MCF 10A (cell line): ENCODE measurements at places on chromosomes 13 and 19.

DNA sequence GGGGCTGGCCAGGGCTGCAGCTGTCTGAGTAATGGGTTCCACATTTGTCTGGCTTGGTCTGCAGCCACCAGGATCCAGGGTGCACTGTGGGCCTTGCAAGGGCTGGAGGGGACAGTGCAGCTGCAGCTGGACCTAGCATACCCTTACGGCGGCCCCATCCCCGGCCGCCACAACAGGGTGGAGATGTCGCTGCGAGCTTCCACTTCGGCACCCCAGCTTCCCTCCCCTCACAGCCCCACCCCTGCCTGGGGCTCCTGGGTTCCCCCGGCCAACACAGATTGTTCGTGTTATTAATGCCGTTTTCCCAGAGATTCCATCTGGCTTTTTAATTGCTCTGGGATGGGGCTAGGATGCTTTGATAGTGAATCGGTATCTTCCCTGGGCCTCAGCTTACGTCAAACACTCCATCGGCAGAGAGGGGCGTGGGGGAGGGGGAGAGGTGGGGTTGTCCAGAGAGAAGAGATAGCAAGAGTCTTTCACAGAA, 5.8 kb downstream of the CEBPA start:
- DNase-seq, result no peak

DNA sequence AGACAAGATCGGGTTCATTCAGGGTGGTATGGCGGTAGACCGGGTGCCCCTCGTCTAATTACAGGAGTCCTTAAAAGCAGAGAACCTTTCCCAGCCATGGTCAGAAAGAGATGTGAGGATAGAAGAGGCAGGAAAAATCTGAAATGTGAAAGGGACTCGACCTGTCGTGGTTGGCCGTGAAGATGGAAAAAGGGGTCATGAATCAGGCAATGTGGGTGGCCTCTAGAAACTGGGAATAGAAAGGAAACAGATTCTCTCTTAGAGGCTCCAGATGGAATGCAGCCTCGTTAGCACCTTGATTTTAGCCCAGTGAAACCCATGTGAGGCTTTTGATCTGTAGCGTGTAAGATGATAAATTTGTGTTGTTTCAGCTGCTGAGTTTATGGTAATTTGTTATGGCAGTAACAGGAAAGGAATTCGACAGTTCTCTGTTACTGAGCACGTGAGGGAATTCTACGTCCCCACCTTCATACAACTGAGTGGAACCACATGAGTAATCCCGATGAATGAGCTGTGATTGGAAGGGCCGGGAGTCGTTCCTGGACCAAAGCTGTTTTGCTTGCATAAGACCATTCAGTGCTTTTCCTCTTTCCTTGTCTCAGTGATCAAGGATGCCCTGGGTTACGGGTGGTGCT, 11.0 kb upstream of the CA11 start:
- DNase-seq, result peak; percentile 81

GRCh38 chr19:38869836-38870607, 8.1 kb downstream of the RINL start:
- peak; percentile 39 for DNase-seq

DNA sequence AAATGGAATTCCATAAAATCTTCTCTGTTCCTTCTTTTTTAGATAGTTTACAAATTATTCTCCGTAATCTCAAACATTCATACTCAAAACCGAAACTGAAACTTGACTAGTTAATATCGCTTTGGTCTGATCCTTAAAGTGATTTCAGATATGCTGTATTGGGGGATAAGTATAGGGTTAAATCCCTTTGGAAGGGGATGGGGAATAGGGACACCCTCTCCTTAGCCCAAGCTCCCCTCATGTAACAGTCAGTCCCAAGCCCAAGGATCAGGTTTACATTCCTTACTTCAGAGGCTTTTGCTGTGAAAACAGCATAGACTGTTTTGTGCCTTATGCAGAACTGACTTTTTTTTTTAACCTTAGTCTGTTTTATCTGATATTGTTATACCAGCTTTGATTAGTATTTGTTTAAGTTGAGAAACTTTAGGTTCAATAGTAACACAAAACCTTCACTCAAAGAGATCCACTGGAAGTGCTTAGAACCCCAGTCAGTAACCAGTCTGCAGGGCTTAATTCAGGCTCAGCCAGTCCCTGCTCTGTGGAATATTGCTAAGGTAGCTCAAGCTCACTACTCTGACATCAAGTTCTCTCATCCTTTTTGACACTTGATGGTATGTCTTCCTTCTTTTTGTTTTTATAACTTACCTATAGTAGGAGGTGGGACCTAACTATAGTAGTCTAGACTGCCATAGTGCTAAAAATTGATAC, 10.5 kb downstream of the CDADC1 start:
- DNase-seq, result no peak

DNA sequence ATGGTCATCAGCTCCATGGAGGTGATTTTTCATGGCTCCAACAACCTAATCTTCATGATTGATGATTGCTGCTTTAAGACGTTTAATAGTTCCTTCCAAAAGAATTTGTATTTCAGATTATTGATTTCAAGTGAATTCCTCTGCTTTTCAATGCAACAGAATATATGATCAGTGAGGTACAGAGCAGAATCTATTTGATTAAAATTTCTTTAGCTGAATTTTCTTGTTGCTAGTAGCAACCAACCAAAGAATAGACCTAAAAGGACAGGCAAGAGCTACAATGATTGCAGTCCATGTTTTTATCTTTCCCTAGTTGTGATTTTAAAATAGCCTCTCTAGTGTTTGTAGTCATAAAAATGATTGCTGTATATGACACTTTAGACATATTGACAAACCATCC, 76.8 kb upstream of the SCEL start:
- DNase-seq, result no peak

DNA sequence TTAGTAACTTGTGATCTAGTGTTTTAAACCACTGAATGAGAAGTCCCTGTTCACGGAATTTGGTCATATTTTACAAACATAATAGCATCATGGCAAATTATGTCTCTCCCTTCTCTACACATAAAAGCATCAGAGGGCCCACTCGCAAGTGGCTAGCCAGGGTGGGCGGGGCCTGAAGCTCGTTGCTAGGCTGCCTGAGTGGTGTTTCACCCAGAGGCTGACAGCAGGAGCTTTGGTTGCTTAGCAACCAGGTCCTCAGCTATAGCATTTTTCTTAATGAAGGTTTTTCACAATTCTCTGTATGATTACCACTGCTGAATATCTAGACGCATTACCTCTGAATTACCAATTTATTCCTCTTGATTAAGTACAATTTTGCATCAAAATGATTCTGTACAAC, 126.5 kb downstream of the NALCN start:
- DNase-seq, result peak; percentile 27

DNA sequence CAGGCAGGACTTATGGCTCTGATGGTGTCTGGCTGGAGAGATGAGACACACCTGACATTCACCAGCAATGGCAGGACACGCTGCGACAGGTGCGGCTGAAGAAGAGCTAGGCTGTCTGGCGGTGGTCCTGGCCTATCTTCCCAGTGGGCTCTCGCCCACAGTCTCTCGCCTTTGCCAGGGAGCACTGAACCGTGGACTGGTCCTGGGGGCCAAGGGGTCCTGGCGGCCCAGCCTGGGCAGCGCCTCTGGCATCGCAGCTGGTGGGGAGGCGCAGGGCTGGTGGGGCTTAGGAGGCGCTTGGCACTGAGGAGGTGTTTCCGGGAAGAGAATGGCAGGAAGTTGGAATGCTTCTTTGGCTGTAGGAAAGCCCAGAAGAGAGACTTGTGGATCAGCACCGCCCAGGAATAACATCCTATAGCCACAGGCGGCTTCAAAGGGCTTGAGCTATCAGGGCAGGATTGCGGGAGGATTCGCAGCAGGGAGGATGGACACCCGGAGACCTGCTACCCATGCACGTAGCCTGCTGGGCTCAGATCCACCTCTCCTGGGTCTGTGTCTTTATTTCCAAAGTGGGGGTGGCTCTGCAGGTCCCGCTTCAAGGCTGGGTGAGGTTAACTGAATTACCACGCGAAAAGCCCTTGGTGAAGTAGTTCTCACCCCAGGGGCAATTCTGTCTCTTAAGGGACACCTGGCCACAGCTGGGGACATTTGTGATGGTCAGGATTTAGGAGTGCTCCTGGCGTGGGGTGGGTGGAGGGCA, 14.6 kb downstream of the KDM4B start:
- no peak for DNase-seq

DNA sequence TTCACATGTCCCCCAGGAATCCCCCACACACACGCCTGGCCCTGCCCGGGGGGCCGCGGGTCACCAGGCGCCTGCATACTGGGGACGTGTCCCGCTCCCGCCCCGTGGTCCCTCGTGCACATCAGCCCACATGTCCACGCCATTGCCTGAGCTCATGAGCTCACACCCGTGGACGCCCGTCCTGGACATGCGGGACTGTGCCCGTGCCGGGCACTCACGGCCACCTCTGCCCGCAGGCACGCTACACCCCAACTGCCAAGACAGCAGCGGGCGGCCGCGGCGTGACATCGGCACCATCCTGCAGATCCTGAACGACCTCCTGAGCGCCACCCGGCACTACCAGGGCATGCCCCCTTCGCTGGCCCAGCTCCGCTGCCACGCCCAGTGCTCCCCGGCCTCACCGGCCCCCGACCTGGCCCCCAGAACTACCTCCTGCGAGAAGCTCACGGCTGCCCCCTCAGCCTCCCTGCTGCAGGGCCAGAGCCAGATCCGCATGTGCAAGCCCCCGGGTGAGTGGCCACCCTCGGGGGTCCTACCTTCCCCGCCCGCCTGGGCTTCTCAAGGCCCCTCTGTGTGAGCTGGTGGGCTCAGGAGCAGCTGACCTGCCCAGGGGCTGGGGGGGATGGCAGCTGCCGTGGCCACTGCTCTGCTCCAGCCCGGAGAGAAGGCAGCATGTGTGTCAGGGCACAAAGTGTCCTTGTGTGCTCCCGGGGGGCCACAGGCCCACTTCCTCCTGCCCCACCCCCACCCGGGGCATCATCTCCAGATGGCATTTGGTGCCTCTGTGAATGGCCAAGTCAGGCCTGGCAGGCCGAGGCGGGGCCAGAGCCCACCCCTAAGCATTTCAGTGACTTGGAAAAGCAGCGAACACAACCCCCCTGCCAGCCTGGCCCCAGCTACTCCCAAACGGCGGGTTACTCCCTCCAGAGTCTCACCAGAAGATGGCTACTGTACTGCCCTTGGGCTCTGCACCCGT, 7.1 kb downstream of the MIDN start:
- no peak for DNase-seq

GRCh38 chr13:45892513-45892912, 41.0 kb upstream of the SIAH3 start:
- DNase-seq, result no peak

DNA sequence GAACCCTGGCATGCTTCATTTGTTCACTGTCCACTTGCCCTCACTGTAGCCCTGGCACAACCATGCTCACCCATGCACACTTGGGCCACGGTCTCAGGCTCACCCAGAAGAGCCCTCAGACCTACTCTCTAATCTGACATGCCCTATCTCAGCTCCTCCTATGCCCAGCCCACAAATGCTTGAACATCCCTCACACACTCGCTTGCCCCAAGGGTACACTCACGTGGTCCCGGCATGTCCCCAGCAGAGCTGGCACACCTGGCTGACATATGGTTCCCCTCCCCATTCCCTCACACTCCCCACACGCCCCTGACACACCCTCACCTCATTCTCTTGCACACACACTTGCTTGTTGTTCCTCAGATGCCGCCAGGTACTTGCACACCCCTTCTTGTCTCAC, 55.7 kb downstream of the MAP4K1 start:
- no peak for DNase-seq

DNA sequence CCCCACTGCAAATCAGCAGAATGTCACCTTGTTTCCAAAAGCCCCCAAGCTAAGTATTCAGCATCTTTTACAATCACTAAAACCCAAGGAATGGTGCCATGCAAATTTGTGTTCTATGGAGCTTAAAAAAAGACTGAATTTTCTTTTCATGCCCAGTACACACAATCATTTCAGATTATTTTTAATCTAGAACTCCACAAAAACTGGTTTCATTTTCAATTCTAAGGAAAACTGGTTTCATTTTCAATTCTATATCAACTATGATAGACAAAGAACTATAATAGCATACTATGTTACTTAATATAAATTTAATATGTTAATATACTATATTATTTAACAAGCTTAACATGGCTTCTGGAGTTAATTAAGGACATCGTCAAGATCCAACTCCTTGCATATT, 88.4 kb upstream of the DOCK9 start:
- DNase-seq, result no peak

- no peak for DNase-seq
Measured at GRCh38 chr19:2010135-2010668, 5.3 kb downstream of the BTBD2 start.

DNA sequence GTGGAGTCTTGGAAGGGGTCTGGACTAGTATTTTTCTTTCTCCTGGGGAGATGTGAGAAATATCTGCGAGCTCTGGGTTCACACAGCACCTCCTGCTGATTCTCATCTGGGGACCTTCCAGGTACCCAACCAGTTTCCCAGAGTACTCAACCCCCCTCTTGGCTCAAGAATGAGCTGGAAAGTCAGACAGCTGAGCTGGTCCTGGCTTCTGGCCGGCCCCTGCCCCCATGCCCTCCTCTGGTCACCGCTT, 2.2 kb upstream of the PDE4A start:
- no peak for DNase-seq

- no peak for DNase-seq
Measured at GRCh38 chr19:51148580-51148979, 6.5 kb downstream of the SIGLEC7 start.

- DNase-seq, result no peak
Measured at GRCh38 chr13:91141543-91142061, 205.9 kb upstream of the MIR17HG start.

DNA sequence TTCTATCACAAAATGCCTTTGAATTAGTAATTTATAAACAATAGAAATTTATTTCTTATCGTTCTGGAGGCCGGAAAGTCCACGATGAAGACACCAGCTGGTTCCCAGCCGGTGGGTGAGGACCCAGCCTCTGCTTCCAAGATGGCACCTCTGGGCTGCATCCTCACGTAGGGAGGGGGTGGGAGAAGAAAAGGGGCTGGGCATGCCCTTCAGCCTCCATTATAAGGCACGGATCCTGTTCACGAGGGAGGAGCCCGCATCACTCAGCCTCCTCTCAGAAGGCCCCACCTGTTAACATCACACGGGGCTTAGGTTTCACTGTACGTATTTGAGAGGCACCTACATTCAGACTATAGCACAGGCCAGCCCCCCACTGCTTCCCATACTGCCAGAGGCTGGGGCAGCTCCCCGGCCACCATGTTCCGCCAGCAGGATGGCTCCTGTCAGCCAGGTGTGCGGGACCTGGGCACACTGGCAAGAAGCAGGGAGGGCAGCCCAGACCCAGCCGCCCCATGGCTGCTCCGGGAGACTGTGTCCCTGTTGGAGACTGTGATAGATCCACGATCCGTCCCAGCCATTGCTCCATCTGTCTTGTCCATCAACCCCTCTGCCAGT, 131.6 kb downstream of the SOX1 start:
- no peak for DNase-seq
